Dermis blood vessel endothelial cell (primary cell): ENCODE measurements at places on chromosomes 7 and 10. TPM values are rescaled to one million over a fixed set of nuclear protein-coding genes. Genes with fewer than 3 reads are reported as not detected.
A peak's percentile ranks its signal among the peaks of the same experiment; 100 is the strongest.

ANLN gene
- 21.6 and 95.5 TPM in 2 replicates for total RNA-seq

COL17A1 gene
- 0.34 and 0.84 TPM in 2 replicates for total RNA-seq

GRCh38 chr10:75475460-75476182, 44.2 kb downstream of the LRMDA start:
- DNase-seq: no peak

DNA sequence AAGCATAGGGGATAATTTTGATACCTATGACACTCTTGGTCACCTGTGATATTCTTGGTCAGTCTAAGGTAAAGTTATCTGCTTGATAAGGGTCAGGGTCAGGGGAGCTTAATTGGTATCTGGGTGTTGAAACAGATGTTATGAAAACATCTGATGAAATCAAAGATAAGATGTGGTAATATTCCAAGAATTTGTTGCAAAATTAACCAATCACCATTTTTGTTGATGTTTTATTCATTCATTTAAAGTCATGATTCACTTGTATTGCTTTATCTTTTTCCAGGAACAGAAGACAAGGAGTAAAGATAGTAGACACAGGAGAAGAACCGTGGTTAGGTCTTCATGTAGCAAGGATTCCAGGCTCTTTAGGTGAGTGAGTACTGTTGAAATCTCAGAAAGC, 103.1 kb downstream of the SEMA3C start:
- no peak for DNase-seq

DNA sequence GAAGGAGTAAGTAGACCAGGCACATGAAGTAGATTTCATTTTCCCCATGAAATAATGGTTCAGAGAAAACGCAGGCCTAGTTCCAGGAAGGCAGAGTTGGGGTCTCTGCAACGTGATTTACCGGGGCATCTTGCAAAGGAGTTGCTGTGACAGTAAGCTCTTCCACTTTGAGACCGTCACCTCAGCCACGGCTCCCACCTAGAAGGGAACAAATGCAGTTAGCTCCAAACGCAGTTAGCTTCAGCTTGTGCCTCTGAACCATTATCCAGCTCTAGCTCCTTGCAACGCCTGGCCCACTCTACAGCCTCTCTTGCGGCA, 7.0 kb upstream of the MYO1G start:
- no peak for DNase-seq

DNA sequence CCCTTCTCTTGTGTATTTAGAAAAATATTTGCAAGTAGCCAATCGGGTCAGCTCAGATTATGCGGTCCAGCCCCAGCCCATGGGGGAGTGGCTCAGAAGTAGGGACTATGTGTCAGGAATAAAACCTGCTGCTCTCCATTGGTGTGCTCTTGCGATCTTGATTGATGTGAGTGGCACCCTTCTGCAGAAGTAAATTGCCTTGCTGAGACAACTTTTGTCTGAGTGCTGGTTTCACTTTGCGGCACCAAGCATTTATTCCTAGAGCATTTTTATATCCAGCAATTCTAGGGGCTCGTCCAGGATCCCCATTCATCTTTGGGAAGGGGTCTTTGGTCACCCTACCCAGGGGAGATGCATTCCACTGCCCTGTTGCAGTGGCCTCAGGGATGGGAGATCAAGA, 26.1 kb upstream of the FAM221A start:
- DNase-seq: no peak

GRCh38 chr10:75596930-75597620, 165.7 kb downstream of the LRMDA start:
- DNase-seq: no peak

- DNase-seq: no peak
Observed at GRCh38 chr7:67564959-67565358, 568.3 kb downstream of the TYW1 start.

DNA sequence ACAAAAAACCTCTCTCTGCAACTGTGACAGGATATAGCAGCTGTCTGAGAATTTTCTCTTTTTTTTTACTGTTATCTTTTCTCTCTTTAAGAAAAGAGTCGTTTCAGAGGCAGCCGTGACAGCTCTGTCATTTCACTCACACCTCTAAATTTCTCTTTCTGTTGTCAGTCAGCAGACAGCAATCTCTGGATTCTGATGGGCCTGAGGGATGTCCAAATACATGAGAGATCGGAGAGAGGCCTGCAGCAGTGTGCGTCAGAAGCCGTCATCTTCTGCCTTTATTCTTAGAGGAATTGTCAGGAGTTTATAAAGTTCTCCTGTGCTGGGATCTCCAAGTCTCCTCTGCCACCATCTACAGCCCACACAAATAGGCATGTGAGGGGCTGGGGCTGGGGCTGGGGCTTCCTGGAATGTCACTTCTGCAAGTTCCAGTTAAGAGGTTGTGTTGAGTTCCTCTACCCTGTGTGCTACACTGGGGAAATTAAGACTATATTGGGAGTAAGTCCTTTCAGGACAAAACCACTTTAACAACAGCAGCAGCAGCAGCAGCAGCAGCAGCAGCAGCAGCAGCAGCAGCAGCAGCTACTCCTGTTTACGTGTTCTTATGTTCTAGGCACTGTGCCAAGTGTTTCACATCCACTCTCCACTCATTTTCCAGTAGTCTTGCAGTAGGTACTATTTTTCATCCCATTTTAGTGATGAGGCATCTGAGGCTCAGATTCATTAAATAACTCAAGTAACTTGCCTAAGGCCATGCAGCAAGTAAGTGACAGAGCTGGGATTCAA, 541.3 kb downstream of the LRMDA start:
- peak; percentile 0 for DNase-seq

NKX6-2 gene
- total RNA-seq: not detected in 2 replicates

- DNase-seq: no peak
Observed at GRCh38 chr7:105261689-105262088, 127.0 kb downstream of the SRPK2 start.

SAMD9 gene
- total RNA-seq: 20.4 and 24.4 TPM in 2 replicates

DNA sequence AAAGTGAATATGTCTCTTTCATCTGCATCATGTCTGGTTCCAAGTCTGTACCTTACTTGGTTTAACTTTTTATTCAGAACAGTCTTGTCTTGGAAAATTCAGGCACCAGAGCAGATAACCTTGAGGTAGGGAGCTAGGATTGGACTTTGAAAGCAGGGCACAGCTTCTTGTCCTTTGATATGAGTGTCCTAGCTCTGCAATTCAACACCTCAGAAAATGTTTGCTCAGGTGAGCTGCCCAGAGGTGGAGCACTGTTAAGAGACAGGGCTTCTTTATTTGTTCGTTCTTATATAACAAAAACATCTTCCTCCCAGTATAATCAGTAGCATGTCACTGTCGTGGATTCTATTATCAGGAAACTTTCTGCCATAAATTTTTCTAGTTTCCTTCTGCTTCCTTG, 118.3 kb downstream of the LRRC4 start:
- DNase-seq: no peak

SFMBT2 gene
- 2.2 and 5.4 TPM in 2 replicates for total RNA-seq

HIPK2 gene
- total RNA-seq: 11.6 and 26.7 TPM in 2 replicates

HILPDA gene
- total RNA-seq: 9.3 and 10.9 TPM in 2 replicates

DNA sequence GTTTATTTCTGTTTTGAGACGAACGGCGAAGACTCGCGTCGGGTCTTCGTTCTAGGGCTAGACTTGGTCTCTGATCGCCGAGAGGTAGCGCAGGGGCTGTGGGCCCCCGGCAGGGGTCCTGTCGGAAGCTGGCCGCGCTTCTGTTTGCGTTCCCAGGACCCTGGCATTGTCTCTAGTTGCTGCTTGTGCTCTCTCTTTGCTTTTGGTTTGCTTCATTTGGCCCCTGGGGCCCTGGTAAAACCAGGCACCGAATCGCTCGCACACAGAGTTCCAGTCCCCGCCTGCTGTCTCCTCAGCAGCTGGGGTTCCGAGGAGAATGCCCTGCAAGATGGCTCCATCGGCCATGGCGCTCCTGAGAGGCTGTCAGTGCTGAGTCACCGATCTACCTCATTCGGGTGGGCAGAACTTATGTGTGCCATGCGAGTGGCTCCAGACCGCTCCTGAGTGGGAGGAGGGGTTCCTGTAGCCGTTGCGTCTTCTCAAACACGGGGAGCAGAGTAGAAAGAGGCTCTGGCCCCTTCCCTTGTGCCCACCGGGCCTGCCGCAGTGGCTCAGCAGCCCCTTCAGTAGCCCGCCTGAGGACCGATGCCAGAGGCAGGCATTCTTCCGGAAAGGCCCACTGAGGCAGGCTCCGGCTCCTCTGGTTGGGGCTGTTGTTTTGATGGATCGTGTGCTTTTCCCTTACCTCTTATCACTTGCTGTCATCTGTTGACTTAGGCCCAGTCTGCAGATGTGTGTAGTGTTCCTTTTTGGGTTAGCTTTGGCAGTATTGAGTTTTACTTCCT, 826 bp downstream of the CHPF2 start:
- DNase-seq: peak; percentile 92

GRCh38 chr10:104054430-104054829, 31.2 kb downstream of the COL17A1 start:
- DNase-seq: peak; percentile 58

DNA sequence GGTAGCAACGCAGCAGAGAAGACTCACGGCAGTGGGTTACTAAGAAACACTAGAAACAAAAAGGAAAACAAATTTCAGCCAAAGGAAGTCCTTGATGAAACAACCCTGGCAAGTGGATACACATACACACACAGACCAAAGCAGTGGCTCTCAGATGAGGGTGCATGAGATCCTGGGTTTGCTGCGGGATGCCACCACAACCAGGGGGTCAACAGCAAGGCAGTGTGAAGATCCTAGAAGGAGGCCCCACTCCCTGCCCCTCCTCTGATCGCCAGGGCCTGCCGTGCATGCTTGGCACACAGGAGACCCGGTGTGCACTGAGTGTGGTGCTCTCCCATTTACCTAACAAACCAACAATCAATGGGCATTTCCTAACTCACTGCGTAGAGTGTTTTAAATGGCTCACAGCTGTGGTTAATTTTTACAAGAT, 252.3 kb upstream of the KLF14 start:
- DNase-seq: peak; percentile 39

DNA sequence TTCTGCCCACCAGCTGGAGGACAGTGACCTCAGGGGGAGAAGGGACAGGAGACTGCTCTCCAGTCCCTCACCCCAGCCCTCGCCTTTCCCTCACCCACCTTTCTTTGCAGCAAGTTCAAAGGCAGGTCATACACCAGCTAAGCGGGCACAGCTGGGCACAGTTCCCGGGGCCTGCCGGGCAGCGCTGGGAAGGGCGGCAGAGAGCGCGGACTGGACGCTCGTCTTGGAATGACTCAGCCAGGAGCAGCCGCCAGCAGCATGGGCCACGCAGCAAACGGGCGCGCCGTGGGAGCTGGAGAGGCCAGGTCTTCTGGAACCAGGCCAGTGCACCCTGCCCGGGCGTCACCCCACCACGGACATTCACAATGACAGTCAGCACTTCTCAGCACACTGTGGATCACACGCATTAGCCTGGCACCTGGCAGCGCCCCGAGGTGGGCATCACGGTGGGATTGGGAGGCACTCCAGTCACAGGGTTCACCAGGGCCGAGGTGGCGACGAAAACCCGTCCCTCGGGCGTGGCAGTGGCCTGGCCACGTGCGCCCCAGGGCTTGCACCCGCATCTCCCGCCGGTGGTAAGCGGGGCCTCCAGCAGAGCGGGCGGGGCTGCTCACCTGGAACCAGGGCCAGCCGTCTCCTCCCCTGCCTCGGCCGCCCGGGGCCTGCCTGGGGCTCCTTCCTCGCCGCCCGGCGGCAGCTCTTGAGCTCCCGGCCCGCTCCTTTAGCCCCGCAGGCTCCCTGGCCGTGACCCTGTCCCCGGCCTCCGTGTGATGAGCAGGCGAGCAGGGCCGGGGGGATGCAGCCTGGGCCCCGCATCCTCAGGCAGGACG, 29.0 kb upstream of the WDFY4 start:
- DNase-seq: peak; percentile 83

DNA sequence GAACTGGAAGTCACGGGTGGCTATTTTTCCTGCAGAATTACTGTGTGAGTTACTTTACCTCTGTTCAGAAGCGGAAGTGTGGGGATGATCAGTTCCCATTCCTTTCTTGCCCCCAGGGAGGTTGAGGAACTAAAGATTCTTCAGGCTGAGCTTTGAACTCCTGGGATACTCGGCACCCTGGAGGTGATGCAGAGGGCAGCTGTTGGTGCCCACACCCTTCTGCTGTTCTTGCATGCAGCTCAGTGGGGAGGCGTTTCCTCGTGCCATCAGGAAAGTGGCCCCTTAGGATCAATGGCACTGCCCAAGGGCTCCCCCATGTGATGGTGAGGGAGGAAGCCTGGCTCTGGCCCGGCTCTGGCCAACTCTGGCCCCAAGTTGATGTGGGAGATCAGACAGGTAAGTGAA, 44.7 kb upstream of the MXI1 start:
- no peak for DNase-seq

SCIN gene
- total RNA-seq: 0.17 and 2.6 TPM in 2 replicates

GIMAP8 gene
- total RNA-seq: 157 and 178 TPM in 2 replicates

- DNase-seq: no peak
Observed at GRCh38 chr7:26513948-26514347, 222.3 kb downstream of the SNX10 start.

- DNase-seq: peak; percentile 98
Observed at GRCh38 chr7:13800694-13801448, 188.6 kb downstream of the ETV1 start.

PHKG1 gene
- 0.34 and 0.60 TPM in 2 replicates for total RNA-seq

- DNase-seq: no peak
Observed at GRCh38 chr10:92829786-92830377, 18.4 kb upstream of the EXOC6 start.

- DNase-seq: peak; percentile 55
Observed at GRCh38 chr7:140672382-140673062, at the start of gene ADCK2. TSS of gene ADCK2 (plus strand) at chr7:140672945. CDS start at chr7:140673331, 386 bp downstream.

GRCh38 chr7:44384586-44385433, 59.4 kb upstream of the CAMK2B start:
- no peak for DNase-seq

DNA sequence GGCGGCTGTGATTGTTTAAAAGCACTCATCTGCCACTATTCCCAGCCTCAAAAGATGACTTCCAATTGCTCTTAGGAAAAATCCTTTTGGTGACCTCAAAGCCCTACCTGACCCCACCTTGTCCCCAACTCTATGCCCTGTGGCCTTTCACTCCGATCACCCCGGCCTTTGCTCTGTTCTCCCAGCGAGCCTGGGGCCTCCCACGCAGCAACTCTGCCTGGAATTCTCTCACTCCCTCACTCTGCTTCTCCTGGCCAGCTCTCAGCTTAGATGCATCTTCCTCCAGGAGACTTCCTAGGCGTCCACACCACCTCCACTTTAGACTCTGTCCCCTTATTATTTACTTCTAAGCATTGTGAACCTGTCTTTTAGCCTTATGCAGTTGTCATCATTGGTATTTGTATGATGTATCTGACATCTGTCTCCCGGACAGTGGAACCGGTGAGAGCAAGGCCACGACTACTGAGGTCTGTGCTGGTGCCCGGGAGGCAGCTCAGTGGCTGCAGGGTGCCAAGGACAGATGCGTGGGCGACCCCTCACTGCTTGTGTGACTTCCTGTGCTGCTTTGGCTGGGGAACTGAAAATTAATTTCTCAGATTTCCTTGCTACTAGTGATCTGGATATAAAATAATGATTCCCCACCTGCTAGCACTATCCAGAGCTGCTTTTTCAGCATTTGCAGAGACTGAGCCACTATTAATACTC, 63.0 kb downstream of the PIP4K2A start:
- DNase-seq: no peak
